Umbilical cord (tissue), 2 donors: ENCODE measurements at places on chromosomes 4 and X. TPM values are rescaled to one million over a fixed set of nuclear protein-coding genes. Genes with fewer than 3 reads are reported as not detected.

The SHISA3 gene
- total RNA-seq, result 0.48 TPM

The FGD1 gene
- total RNA-seq, result 3.1 TPM

The SYP gene
- total RNA-seq, result 0.24 TPM

The GABRG1 gene
- 6.3 TPM for total RNA-seq

The KIT gene
- 6.3 TPM for total RNA-seq

The ATOH1 gene
- total RNA-seq, result 0.48 TPM

The NSDHL gene
- 3.1 TPM for total RNA-seq

The VEGFD gene
- 0.72 TPM for total RNA-seq

The GUCY1A1 gene
- 252 TPM for total RNA-seq

The UGT2B10 gene
- 0.96 TPM for total RNA-seq

The ARMCX1 gene
- total RNA-seq, result 54.4 TPM

The FRMPD4 gene
- total RNA-seq, result 4.6 TPM

The RHOXF2 gene
- 0.96 TPM for total RNA-seq

The LDB2 gene
- 12.0 TPM for total RNA-seq

The RWDD4 gene
- 10.8 TPM for total RNA-seq

The MID2 gene
- total RNA-seq, result 58.0 TPM

The PAGE5 gene
- total RNA-seq, result not detected

The FSTL5 gene
- total RNA-seq, result 2.4 TPM

The STPG2 gene
- total RNA-seq, result 3.4 TPM

The MSANTD1 gene
- 10.6 TPM for total RNA-seq

The MAGEA4 gene
- not detected for total RNA-seq

The DLG3 gene
- 19.5 TPM for total RNA-seq

The GAGE12H gene
- not detected for total RNA-seq

The RAB41 gene
- not detected for total RNA-seq

The PCSK1N gene
- total RNA-seq, result not detected

The ZNF732 gene
- 5.1 TPM for total RNA-seq

The SUPT20HL1 gene
- not detected for total RNA-seq

The FGFBP2 gene
- 6.3 TPM for total RNA-seq

The RHOXF1 gene
- total RNA-seq, result not detected
